ENCODE measurements at places on chromosomes 12 and 14.

GRCh38 chr12:12599750-12600643 is 11.7 kb upstream of the CREBL2 start:
- no peak for DNase-seq

- DNase-seq = peak; percentile 86
These were observed 1304.9 kb downstream of the TMEM121 start for GRCh38 chr14:106831322-106831720.

DNA sequence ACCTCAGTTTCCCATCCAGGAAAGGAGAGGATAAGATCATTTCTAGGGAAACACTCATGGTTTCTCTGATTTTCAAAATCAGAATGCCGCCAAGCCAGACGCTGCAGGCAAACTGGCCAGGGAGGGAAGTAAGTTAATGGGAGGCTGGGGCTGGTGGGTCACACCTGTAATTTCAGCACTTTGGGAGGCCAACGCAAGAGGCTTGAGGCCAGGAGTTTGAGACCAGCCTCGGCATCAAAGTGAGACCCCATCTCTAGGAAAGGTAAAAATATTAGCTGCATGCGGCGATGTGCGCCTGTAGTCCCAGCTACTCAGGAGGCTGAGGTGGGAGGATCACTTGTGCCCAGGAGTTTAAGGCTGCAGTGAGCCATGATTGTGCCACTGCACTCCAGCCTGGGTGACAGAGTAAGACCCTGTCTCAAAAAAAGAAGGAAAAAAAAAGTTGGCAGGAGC is 587 bp downstream of the SELPLG start:
- DNase-seq = no peak

- DNase-seq = no peak
These were observed 175.8 kb upstream of the GRIN2B start for GRCh38 chr12:14157088-14157747.

- no peak for DNase-seq
These were observed 207.5 kb downstream of the SPTSSA start for GRCh38 chr14:34254571-34254970.

GRCh38 chr14:36820111-36820709 is 158.6 kb downstream of the PAX9 start:
- no peak for DNase-seq

Data from activated CD4-positive, alpha-beta T cell treated with anti-CD3 and anti-CD28 coated beads, Interleukin-2, amount 10 ng/mL, durations not matched to agents 24 days and 14 days (primary cell).